LHCN-M2 (cell line): ENCODE measurements at places on chromosomes 1 and 21. TPM values are rescaled to one million over a fixed set of nuclear protein-coding genes. Genes with fewer than 3 reads are reported as not detected.

GRCh38 chr1:125119024-125119441, 3934.3 kb downstream of the SRGAP2C start:
- DNase-seq = no peak

GRCh38 chr1:2431103-2431502, 18.7 kb upstream of the PEX10 start:
- DNase-seq = no peak

- no peak for DNase-seq
These were observed 261.5 kb downstream of the NFIA start for GRCh38 chr1:61343734-61344420.

GRCh38 chr1:3759164-3759563, 6.9 kb downstream of the CCDC27 start:
- DNase-seq = no peak

DNA sequence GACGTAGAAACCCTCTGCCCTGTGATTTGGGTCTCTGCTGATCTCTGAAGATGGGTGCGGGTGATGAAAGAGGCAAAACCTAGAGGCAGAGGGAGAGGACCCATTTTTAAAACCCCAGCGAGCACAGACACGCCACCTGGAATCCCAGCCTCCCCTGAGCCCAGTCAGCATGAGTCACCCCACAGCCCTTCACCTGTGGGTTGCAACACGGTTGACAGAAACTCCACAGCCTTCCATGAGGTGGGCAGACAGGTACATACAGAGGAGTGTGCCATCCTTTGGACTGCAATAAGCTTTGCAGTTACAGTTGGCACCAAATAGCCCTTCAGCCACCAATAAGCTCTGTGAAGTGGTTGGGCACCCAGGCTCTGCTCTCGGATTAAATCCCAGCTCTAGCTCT, 2.1 kb upstream of the GRHL3 start:
- no peak for DNase-seq

DNA sequence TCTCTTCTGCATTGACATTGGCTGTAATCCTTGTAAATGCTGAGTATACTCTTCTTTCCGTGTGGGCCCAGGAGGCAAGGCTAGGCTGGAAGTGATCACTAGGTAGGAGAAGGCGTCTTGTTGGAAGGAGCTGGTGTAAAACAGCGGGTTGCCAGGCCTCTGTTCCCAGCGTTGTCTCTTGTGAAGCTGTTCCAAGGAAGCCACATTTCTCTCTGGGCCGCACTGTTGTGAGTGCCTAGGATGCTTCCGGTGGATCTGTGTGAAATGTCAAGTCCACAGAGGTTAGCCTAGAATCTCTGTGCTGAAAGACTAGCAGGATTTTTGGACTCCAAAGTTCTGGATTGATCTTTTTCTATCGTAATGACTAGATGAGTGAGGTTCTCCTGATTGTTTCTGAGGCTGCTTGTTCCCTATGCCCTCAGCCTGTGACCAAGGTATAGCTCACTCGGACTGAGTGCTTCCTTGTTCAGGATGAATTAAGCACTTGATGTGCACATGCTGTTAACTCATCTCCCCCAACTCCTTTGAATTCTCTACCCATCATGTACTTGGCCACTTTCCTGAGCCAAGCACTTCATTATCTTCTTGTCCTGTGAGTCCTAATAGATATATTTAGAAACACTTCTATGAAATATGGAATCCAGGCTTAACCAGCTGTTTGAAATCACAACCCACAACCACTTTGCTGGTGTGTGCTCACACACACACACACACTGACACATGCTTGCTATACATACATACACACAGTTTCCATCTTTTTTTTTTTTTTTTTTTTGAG, 63.3 kb downstream of the PBX1 start:
- DNase-seq = no peak

Gene ARHGEF16
- total RNA-seq = not detected in 2 replicates

Gene TCP10L
- not detected in 2 replicates for total RNA-seq

Gene TSTD1
- 14.7 and 27.3 TPM in 2 replicates for total RNA-seq

Gene URB1
- total RNA-seq = 19.9 and 22.6 TPM in 2 replicates

Gene TGFB2
- 5.1 and 7.7 TPM in 2 replicates for total RNA-seq
